ENCODE measurements at places on chromosomes 13 and 19.
A peak's percentile ranks its signal among the peaks of the same experiment; 100 is the strongest.

- no peak for DNase-seq
Observed at GRCh38 chr19:40601134-40601974, at the start of gene LTBP4. Gene LTBP4, plus strand, starts transcription at chr19:40601369. Its CDS starts 19 bp downstream, at chr19:40601388.

GRCh38 chr19:1680976-1681375 lies 28.6 kb upstream of the TCF3 start:
- no peak for DNase-seq

- DNase-seq = no peak
Observed at GRCh38 chr13:91347996-91348905, 764 bp downstream of the MIR17HG start.

DNA sequence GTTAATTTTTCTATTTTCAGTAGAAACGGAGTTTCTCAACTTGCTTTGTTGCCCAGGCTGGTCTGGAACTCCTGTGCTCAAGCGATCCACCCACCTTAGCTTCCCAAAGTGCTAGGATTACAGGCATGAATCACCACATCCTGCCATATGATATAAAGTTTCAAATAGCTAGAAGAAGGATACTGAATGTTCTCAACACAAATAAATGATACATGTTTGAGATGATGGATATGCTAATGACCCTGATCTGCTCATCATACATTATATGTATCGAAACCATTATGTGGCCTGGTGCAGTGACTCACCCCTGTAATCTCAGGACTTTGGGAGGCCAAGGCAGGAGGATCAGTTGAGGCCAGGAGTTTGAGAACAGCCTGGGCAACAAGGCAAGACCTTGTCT lies 11.5 kb downstream of the CIB3 start:
- DNase-seq = peak; percentile 37

- DNase-seq = no peak
Observed at GRCh38 chr19:14048443-14049153, 13.3 kb downstream of the PALM3 start.

DNA sequence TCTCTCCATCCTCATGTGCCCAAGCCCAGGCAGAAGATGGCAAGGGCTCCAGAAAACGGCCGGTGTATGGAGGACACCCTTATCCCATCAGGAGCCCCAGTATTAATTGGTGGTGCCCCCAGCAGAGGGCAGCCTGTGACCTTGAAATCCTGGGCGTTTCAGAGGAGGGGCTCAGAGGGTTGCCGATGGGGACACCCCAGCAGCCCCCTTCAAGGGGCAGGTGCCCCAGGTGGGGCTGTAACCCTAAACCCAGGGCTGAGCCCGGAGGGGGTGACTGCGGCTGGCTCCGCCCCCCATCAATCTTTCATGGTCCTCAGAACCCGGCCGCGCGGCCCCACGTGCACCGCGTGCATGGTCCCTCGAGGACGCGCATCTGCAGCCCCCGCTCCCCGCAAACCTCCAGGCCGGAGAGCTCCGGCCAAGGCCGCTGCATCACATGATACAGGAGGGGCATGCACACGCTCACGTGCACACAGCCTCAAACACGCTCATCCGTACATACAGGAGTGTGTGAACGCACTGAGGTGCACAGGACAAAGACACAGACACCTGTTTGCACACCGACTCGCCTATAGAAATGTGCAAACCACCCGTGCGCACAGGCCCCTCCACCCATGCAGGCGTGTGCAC lies 949 bp downstream of the RAB3A start:
- no peak for DNase-seq

DNA sequence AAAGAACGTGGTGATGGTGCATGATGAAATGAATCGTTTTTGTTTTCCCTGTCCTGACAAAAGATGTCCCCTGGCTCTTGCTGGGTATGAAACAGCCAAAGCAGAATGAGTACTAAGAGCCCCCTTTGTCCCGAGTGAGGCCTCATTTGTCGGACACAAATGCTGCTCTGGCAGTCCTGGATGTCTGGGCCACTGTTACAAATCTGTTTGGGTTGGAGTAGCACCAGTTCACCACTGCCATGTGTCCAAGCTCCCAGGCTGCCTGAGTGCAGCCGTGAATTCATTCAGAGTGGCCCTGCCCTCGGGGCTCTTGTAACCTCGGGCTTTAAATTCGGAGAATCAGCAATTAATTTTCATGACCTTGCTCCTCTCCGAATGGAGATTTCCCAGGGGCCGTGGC lies 182.4 kb downstream of the NUFIP1 start:
- no peak for DNase-seq

GRCh38 chr19:57434386-57435061 lies 601 bp upstream of the ZNF749 start:
- DNase-seq = no peak

GRCh38 chr19:19062454-19063182 lies 1.2 kb upstream of the SLC25A42 start:
- peak; percentile 26 for DNase-seq

DNA sequence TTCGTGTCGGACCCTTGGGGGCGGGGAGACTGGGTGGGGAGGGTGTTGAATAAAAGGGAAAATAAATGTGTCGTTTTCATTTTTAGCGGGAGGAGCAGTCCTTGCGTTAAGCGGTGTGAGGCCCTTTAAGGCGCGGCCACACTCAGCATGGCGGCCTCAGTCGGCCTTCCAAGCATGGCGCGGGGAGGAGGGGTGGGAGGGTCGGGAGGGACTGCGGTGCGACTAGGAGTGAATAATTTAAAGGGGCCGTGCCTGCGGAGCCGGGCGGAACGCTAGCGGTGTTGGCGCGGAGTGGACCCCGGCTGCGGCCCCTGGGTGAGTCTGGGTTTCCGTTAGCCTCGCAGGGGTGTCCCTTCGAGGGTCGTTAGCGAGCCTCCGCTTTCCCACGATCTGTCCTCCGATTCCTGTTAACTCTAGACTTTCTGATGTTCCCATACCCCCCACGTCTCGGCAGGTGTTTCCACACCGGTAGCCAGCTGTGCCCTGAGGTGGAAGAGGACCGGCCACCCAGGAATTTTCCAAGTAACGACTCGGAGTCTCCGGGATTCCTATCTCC lies 1.5 kb upstream of the PNPLA6 start:
- peak; percentile 62 for DNase-seq

Measured in kidney capillary endothelial cell (primary cell).